Inflammatory macrophage treated with lipopolysaccharide for 4 hours (primary cell): ENCODE measurements at places on chromosomes 5 and 9.

- DNase-seq: no peak
Observed at GRCh38 chr9:128145951-128146351, 3.3 kb upstream of the LCN2 start.

GRCh38 chr9:72749276-72749675 lies 203.6 kb downstream of the ALDH1A1 start:
- DNase-seq: no peak

GRCh38 chr5:96936431-96937320 lies 796 bp downstream of the LNPEP start:
- peak; percentile 48 for DNase-seq

DNA sequence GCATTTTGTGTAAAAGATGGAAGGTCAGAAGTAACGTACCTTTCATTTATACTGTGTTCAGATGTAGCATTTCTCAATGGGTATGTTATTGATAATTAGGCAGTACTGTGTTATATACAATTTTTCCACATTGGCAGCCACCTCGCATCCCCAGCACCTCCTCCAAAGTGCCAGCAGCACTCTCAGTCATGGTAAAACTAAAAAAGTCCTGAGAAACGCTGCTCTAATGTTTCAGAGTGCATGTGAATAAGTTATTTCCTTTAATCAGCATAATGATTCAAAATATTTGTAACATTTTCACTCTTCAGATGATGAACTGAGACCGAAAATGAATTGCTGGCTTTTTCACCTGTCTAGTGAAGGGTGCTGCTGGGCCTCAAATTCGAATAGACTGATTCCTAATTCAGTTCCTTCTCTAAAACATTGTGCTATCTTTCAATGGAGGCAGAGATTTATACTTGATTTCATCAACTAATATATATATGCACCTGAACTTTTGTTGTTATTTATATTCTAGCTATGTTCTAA lies 79.9 kb upstream of the ANKRD55 start:
- no peak for DNase-seq

DNA sequence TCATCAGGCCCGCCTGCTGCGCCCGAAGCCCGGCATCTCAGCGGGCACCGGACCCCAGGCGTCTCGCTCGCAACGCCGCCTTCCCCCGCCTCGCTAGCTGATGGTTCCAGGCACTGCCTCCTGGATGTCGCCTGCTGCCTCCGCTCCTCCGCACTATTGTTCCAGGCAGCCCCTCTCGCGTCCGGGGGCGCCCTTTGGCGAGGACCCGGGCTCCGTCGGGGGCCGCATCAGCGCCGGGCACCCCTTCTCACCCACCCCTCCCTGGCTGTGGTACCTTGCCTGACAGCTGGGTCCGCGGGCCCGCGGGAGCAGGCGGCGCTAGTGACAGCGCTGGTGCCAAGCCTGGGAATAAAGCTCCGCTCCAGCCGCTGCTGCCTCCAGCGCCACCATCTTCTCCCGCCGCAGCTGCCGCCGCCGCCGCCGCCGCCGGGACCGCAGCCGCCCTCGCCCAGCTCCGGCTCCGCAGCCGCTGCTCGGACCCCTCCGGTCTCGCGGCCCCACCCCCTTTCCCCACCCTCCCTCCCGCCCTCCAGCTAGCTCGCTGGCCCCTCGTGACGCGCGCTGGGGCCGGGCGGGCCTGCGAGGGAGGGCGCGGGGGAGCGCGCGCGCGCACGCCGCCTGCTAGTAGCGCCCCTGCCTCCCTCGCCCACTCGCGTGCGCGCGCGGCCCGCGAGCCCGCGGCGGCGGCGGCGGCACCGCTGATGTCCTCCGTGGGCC lies at the start of gene APBA1:
Gene APBA1, minus strand, starts transcription at position 493 of the 717 bp plus-strand sequence.
- peak; percentile 34 for DNase-seq

DNA sequence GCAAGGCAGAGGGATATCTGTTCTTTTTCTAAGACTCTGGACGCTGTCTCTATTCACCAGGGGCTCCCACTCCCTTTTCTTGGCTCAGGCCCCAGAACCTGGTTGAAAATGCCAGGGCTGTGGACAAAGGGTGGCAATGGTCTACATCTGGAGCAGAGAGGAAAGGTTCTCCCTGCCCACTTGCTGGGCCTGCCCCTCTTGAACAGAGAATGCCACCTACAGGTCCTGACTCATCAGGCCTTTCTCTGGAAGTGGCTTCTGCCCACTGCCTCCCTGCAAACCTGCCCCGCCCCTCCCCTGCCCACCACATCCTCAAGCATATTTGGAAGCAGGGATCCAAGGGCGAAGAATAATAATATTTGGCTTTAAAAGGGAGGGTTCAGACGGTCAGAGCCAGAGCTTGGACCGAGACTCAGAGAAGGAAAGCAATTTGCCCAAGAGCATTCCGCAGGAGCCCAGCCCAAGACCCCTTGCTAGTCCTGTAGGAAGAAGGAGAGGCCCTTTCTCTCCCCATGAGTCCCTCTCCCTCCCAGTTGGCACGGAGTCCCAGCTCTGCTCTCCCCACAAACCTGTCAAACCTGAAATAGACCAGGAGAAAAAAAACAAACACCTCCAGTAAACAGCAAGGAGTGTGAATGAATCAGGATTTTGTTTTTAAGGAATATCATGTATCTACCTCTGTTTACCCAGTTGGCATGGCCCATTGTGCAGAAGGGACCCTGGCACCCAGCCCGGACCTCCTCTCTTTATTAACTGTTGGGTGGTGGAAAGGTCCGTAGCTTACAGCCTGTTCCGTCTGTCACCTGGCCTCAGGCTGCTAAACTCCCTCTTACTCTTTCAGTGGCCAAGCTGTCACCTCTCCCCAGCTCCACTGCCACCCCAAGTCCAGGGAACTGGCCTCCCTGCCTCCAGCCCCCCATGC lies 37.7 kb upstream of the STXBP1 start:
- DNase-seq: peak; percentile 90

- DNase-seq: no peak
Observed at GRCh38 chr5:67149951-67150523, 46.6 kb downstream of the CD180 start.

DNA sequence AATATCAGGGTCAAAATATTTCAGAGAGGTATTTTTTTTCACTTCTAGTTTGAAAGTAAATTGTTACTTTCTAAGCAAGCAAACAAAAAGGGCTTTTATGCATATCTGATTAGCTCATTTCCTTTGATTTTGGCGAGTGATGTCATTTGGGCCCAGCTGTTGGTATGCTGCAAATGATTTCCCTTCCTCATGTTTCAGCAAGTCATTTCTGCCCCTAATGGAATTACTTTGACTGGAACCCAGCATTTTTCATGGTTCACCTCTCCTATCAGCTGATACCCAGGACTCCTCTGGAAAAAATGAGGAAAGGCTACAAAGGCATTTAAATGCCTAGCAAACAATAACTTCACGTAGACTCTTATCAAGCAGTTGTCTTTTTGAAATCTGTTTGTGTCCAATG lies 500.6 kb downstream of the EBF1 start:
- DNase-seq: peak; percentile 37

DNA sequence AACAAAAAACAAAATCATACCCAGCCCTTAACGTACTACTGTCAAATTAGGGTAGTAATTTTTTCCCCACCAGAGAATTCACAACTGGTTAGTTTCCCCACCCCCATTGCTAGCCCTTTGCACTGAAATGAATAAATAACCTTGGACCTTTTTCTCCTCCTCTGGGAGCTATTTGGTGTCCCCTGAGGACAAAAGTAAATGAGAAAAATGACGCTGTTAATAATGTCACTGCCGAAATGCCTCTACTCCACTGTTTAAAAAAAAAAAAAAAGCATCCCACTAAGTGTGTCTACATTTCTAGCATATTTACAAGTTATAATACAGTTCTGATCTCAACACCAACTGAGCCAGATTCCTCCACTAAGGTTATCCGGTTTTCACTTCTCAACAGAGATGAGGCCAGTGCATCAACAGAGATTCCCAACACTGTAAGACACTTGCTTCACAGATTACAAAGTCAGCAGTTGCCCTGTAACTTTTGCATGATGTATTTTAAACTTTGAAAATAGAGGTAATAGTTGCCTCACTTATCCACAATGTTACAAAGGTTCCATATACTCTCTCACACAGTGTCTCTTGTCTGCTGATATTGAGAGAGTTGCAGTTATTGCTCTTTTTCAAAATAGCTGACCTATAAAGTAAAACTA lies 5.1 kb upstream of the NFIB start:
- DNase-seq: no peak

DNA sequence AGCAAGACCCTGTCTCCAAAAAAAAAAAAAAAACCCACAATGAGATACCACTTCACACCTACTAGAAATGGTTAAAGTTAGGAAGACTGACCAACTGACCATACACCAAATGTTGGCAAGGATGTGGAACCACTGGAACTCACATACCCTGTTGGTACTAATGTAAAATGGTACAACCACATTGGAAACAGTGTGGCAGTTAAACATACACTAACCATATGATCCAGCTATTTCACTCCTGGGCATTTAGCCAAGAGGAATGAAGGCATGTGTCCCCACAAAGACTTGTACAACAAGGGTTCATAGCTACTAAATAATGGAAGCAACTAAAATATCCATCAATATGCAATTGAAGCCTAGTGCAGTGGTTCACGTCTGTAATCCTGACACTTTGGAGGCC lies 21.3 kb downstream of the NAIF1 start:
- DNase-seq: no peak

DNA sequence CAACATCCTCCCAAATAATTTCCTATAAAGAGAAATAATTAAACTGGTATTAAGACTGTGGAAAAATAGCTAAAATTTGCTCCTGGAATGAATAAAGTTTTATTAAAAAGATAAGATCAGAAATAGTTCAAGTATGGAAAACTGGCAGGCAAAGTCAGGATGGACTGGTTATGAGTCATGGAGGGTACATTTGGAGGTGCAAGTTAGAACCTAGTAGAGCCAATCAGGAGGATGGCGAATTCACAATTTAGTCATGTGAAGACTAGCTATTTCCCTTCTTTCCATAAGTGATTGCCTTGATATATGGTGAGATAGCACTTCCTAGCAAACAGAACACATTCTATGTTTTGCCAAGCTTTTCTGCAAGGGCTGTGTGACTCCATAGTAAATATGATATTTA lies 1303.5 kb downstream of the EFNA5 start:
- no peak for DNase-seq

DNA sequence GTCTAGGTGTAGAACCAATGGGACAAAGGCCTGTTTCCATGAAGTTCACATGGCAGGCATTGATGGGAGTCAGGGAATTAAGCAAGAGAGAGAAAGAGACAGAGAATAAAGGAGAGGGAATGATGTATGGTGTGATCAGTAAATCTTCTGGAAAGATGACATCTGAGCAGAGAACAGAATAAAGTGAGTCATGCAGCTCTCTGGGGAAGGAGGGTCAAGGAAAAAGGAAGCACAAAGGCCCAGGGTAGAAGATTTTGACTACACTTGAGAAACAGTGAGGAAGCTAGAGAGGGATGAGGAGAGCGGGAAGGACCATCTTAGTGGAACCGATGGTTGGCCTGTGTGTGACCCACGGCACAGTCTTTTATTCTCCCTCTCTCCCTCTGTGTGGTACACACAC lies 425.9 kb downstream of the SPOCK1 start:
- no peak for DNase-seq
